ENCODE measurements at places on chromosomes 7 and 10.

DNA sequence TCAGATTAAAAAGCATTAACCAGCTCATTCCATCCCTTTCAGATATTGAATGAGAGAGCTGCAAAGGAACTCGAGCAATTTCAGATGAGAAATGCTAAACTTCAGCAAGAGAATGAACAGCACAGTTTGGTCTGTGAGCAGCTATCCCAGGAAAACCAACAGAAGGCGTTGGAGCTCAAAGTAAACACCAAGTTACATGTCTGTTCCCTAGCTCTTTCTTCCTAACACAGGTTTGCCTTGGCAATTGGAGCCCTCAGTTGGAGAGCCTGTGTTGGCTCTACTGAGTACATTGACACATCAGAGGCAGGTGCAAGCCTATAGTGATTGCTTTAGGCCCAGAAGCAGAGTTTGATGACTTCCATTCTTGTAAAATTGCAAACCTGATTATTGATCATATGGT is 14.7 kb downstream of the CFAP58 start:
- DNase-seq, result no peak

DNA sequence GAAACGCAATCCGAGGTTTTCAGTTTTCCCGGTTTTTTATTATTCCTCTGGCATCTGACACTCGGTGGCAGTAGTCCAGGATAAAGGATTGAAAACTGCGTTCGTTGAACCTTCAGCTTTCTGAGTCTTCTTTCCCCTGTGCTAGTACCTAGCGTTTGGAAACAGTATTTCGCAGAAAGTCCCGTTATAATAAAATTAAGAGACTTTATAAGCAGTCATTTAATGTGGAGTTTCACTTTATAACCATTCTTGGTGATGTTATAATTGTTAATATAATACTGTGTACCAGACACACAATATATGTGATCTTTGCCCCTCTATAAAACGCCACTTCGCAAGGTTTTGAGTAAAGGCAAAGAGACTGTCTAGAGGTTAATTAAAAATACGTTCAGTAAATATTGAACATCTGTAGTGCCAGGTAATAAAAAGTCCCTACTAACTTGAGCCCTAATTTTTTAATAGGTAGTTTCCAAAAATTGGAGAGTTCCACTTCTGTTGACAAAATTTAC is 874 bp downstream of the CISD1 start:
- no peak for DNase-seq

DNA sequence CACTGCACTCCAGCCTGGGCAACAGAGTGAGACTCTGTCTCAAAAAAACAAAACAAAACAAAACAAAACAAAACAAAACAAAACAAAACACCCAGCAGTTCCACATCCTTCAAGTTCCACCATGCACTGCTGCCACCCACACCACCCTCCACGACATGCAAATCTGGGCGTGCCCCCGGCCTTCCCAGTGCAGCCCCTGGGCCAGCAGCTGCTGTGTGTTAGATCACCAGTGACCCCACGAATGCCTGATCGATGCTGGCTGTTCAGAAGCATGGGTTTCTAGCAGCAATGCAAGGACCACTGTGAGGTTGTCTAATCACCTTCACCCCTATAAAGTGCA is 36.3 kb downstream of the ELFN1 start:
- no peak for DNase-seq

- no peak for DNase-seq
Measured at GRCh38 chr10:17838080-17838648, 29.0 kb downstream of the MRC1 start.

GRCh38 chr10:3828404-3829155 is 43.6 kb upstream of the KLF6 start:
- no peak for DNase-seq

DNA sequence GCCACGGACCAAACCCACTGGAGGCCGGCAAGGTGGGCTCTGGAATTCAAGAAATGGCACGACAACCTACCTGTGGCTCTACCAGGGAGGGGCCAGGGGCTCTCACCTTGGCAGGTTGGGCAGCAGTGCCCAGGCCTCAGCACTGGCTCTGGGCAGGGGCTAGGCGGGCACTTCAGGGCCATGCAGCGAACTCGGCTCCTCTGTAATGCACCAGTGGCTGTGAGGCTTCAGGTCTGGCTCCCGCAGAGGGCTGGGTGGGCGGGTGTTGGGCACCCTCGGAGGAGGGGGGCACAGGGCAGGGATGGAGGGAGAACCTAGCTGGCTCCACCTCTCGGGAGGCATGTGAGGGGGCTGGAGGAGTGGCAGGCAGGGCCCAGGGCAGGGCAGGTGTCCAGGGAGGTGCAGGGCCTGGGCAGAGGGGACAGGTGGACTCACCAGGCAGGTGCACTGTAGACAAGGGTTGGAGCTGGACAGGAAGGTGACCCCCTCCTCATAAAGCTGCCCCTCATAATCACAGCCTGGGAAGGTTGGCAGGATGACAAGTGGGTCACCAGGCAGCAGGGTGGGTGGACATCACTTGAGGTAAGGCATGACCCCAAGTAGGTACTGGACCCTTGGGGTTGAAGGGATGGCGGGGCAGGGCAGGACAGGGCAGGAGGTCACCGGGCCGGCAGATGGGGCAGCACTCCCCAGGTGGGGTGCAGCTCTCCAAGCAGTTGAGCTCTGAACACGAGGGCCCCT is 6.7 kb downstream of the KCP start:
- DNase-seq, result no peak

DNA sequence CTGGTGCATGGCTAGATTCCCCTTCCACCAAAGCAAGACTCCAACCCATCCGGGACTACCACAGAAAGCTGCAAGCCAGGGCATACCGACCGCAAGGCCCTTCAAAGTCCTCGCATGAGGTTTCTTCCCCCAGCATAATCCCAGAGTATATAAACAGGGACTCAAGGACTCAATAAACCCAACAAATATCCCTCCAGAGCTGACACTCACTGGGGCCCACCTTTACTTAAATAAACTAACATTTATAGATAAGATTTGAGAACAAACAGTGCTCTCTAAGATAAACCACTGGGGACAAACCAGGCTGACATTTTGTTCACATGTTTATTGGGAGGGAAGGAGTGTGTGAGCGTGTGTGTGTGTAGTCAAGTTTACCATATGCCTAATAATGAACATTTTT is 138.2 kb downstream of the ADAM12 start:
- DNase-seq, result no peak

DNA sequence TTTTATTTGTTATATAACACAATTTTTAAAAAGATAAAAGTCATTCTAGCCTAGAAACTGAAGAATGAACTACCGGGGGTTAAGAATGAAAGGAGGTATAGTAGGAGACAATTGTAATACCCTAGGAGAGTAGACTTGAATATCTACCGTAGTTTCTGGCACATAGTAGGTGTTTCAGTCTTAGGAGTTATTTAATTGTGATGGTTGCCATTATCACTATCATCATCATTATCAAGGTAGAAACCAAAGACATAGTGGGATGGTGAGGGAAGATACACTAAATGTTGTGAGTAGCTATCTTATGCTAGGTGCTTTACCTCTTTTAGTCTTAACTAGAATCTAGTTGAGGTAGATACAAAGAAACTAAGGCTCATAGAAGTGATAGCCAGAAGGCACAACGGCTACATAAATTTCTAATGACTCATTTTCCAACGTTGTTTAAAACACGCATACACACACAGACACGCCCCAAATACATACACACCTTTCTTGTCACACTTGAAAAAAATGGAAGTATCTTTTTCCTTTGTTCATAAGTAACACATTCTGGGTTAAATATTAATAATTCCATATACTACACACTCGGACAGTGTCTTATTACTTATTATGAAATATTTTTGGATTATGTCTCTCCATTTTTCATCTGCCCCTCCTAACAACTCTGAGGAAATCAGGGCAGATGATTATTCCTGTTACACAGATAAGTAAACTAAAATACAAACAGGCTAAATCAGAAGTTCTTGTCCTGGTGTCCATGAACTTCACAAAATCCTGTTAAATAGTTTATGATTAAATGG is 2.0 kb upstream of the ANLN start:
- DNase-seq, result no peak

DNA sequence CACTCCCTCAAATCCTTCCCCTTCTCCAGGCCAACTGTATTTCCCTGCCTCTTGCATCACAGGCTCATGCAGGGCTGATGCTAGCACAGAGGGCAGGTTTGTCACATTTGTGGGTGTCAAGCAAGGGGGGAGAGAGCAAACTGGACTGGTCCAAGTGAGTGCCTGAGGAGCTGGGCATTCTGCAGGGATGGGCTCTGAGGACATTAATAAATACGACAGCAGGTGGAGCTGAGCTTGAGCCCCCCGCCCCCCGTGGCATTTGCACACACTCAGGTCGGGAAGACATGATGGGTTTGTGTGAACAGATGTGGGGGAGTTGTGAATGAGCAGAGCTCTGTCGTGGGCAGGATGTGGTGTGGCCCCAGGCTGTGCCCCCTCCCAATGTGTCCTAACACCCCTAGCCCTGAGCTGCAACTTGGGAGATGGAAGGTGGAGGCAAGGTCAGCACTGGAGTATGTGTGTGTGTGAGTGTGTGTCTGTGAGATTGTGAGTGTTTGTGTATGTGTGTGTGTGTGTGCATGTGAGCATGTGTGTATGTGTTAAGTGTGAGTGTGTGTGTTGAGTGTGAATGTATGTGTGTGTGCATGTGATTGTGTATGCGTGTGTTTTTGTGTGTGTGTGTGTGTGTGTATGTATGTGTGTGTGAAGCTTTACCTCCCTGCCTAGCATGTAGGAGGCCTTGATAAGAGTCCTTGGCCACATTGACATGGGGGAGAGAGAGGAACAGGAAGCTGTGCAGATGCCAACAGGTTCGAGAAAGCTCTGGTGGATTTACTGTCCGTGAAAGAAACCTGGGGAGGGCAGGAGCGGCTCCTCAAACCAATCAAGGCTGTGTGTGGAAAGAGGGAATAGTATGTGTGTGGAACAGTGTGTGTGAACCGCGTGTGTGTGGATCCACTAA is 9.1 kb downstream of the RASSF4 start:
- no peak for DNase-seq

- no peak for DNase-seq
Measured at GRCh38 chr10:81784111-81784597, 90.8 kb upstream of the NRG3 start.

DNA sequence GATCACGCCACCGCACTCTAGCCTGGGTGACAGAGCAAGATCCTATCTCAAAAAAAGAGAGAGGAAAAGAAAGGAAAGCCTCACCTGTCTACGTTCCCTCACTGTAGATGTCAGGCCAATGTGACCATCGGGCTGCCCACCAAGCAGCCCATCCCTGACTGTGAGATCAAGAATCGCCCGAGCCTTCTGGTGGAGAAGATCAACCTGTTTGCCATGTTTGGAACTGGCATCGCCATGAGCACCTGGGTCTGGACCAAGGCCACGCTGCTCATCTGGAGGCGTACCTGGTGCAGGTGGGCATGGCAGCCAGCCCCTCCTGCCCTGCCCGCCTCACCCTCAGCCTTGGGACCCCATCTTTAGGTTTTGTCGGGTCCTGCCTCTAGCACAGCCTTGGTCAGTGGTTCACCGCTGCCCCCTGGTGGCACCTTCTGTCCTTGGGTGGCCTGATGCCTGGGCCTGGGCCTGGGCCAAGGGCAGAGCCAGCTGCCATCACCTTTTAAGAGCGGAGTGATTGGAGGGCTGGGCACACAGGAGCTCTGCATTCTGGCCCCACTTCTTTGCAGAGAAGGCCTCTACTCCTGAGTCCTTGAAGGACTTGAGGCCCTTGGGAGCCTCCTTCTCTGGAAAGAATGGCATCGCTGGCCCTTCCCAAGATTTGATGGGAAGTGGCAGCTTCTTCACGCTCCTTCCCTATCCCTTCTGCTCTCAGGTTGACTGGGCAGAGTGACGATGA is 14.4 kb upstream of the AHCYL2 start:
- peak; percentile 64 for DNase-seq

DNA sequence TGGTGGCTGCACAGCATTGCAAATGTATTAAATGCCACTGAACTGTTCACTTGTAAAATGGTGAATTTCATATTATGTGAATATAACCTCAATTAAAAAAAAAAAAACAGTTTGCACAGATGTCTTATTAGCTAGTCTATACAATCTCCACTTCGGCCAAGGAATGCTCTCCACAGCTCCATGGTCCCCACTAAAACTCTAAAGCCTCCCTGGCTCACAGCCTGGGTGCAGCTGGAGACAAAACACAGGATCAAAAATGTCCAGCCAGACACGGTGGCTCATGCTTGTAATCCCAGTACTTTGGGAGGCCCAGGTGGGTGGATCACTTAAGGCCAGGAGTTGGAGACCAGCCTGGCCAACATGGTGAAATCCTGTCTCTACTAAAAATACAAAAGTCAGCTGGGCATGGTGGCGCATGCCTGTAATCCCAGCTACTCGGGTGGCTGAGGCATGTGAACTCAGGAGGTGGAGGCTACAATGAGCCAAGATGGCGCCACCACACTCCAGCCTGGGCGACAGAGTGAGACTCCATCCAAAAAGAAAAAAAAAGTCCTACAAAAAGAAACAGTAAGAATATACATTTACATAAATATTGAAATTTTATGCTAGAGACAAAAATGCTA is 66.0 kb downstream of the SRPK2 start:
- DNase-seq, result no peak

DNA sequence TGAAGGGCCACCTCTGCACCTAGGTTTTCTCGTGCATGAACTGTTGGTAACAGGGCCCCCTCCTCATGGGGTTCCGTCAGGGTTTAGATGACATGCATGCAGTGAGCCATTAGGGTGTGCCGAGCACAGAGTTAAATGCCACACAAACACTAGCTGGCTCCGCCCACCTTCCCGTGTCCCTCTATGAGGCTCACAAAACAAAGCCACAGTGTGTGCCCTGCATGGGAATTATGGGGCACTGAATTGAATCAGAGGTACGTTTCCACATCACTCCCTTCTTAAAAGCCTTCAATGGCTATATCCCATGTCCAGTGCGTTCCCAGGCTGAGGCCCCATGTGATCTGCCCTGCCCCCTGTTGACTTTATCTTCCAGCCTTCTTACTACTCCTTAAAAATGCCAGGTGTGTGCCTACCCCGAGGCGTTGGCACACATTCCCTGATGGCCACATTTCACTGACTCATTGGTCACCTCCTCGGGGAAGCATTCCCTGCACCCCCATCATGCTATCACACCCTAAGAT is 35.7 kb downstream of the GSDME start:
- DNase-seq, result no peak

DNA sequence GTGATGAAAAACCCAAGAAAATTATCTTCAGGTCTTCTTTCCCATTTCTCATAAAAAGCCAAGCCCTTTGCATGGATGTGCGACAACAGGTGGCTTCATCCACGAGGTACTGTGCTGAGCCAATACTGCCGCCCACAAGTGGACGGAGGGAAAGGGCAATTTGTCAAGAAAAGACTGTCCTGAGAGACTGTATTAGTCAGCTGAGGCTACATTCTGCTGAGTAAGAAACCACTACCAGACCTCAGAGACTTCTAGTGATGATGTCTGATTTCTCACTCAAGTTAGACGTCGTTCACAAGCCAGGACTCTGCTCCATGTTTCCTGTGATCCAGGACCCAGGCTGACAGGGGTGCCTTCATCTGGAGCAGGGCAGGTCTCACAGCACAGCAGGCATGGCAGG is 171.5 kb upstream of the CDCA7L start:
- no peak for DNase-seq

- no peak for DNase-seq
Measured at GRCh38 chr7:26399736-26400135, 108.1 kb downstream of the SNX10 start.
